ENCODE measurements at places on chromosomes 2 and 18.

DNA sequence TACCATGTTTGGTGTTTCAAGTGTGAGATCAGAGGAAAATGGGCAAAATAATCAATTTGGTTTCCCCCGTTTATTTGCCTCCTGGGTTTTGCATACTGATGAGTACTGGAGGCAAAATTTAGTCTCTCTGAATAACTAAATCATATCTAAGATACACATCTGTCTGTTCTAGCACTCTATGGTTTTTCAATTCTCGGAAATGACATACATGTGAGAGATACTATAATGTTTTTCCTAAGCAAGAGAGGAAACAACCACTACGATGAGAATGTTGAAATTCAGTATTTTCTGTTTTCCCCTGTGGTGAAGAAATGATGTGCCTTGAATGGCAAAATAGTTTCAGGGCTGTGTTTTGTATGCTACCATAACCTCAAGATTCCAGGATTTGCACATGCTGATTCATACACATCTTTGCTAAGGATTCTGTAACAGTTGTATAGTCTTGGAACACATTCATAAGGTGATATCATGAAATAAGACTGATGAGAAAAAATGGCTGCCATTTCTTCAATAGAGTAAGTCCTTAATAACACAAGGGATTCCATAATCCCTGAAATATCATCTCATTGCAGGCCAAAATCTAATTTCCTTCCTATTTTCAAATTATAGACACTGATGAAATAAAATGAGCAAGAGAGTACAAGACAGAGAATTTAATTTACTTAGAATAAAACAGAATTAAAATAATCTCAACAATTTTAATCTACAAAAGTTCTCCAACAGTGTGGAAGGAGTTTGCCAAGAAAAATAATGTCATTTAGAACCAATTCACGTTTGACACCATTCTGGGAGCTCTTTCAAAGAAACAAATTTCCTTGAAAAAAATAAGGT is 316.6 kb downstream of the FIGN start:
- no peak for DNase-seq

GRCh38 chr2:9310798-9311197 is 104.2 kb downstream of the ASAP2 start:
- no peak for DNase-seq

DNA sequence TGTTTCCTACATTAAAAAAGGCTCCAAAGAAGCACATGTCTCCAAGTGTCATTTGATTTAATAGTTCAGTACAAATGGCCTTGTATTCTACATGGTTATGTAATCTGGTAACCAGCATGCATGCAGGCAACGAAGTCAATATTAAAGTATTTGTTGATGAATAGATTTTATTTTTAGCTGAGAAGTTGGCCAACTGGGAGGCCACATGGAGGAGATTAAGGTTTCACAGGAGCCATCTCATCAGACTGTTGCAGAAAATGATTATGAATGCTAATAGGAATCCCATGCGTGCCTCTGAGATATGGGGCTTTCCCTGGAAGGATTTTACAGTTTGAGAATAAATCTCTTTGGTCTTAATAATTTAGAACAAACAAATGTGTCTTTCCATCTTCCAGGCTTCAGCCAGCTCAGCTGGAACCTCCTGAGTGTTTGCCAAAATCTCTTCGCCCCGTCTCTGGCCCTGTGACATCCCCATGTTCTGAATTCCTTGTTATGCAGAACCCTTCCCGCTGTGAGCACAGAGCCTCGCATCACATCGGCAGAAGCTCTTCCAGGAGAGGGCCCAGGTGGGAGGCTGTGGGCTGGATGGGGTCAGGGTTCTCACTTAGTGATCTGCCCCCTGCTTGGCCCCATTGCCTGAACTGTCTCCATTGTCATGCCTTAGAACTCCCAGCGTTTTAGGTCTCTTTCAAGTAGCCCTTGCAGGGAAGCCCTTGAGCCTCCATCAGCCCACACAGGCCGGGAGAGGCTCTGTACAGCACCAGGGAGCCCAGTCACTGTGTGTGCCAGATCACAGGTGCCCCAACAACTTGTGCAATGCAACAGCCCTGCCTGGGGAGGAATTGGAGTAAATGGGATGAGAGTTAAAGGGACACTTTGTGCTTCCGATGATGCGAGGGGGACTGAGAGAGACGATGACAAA is 190.5 kb upstream of the TWIST2 start:
- DNase-seq, result no peak

GRCh38 chr18:9616049-9616448 is 1.7 kb upstream of the PPP4R1 start:
- DNase-seq, result no peak

DNA sequence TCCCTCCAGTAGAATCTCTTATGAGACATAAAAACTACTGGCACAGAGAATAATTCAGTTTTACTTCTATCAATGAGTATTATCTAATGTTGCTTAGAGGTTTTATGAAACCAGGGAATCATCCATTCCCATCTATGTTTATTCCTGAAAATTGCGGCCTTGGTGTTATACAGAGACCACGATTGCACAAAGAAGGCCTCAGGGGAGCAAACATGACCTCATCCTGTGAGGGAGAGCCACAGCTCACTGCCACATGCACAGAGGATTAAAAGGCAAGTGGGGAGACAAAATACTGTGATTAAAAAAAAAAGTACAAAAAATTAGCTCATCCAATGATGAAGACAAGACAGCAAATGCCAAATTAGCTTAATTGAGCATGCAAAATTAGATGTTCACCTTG is 111.8 kb upstream of the SLC35G4 start:
- DNase-seq, result no peak

GRCh38 chr2:229296536-229296935 is 25.4 kb upstream of the PID1 start:
- no peak for DNase-seq

DNA sequence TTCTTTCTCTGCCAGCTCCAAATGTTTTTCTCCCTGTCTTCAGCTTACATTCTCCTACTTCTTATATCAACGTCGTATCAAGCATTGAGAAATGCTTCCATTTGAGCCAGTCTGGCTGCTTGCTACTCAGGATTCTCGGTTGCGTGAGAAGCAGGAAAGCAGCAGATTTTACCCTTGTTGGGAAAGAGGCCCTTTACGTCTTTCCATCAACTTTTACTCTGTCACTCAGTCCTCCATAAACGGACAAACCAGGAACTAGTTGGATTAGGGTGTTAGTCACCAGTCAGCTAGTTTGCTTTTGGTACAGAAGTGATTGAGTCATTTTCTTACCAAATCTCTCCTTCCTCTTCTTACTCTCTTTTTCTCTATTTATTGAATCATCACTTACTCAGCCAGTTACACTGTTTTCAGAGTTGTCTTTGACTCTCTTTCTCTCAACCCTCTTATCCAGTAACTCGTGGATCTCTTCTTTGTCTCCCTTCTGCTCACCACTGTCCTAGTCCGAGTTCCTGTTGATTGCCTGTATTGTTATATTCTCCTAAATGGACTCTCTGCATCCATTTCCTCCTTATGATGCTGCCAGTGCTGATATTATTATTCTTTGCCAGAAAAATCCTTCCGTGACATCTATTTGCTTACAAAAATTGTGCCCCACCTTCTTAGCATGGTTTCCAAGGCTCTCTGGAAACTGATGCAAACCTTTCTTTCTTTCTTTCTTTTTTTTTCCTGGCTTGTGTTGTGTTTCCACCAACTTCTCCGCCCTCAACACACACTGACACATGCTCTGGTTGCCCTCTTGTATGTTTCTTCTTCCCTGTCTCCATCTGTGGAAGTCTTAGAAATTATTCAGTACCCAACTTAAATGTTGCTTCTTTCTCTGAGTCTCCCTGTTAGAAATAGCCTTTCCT is 61.5 kb downstream of the VRK2 start:
- DNase-seq, result no peak

DNA sequence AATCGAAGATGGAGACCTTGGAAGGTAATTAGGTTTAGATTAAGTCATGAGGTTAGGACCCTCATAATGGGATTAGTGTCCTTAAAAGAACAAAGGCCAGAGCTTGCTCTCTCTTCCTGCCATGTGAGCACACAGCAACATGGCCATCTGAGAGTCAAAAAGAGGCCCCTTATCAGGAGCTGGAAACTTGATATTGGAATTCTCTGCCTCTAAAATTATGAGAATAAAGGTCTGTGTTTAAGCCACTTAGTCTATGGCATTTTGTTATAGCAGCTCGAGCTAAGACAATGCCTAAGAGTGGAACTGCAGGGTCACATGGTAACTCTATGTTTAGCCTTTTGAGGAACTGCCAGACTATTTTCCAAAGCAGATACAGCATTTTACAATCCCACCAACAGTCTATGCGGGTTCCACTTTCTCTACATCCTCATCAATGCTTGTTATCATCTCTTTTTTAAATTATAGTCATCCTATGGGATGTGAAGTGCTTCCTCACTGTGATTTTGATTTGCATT is 42.4 kb downstream of the THADA start:
- no peak for DNase-seq

DNA sequence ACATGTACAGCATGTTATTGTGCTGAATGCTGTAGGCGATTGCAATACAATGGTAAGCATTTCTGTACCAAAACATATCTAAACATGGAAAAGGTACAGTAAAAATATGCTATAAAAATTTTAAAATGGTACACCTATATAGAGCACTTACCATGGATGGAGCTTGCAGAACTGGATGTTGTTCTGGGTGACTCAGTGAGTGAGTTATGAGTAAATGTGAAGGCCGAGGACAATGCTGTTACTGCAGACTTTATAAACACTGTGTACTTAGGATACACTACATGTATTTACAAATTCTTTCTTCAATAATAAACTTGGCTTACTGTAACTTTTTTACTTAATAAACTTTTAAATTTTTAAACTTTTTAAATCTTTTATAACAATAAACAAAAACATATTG is 473.4 kb upstream of the UBE2E3 start:
- no peak for DNase-seq

- peak; percentile 11 for DNase-seq
Observed at GRCh38 chr2:127622561-127623387, 23.2 kb upstream of the GPR17 start.

GRCh38 chr2:75527676-75528075 is 33.1 kb downstream of the EVA1A start:
- no peak for DNase-seq

- DNase-seq, result no peak
Observed at GRCh38 chr2:21310493-21310892, 186.7 kb downstream of the TDRD15 start.

- no peak for DNase-seq
Observed at GRCh38 chr2:199910338-199911051, 598 bp upstream of the C2orf69 start.

- DNase-seq, result no peak
Observed at GRCh38 chr2:125979886-125980285, 676.1 kb upstream of the GYPC start.

GRCh38 chr2:6919901-6920742 is 2.9 kb downstream of the RNF144A start:
- DNase-seq, result no peak

DNA sequence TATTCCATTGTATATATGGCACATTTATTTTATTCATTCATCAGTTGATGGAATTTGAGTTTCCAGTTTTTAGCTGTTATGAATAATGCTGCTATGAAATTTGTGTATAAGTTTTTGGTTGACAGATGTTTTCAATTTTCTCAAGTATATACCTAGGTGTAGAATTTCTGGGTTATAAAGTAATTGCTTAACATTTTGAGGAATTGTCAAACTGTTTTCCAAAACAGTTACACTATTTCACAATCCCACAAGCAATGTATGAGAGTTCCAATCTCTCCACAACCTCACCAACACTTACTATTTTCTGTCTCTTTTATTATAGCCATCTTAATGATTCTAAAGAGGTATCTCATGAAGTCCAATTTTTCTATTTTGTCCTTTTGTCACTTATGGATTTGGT is 12.5 kb upstream of the WDSUB1 start:
- no peak for DNase-seq

DNA sequence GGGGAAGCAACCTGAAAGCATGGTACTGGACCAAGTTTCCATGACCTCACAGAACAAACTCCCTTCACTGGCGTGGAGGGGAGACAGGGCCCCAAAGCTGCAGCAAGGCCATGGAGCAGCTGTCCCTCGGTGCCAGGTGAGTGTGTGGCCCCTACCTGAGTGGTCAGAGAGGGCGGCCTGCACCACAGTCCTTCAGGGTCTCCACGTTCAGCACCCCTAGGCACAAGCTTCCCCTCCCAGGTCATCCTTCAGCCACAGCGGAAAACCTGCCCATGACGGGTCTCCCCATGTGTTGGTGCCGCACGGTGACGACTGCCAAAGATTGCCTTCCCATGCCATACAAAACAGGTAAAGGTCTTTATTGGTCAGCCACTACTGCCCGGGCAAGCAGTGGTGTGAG is 201.6 kb downstream of the MGAT5 start:
- DNase-seq, result peak; percentile 11

- DNase-seq, result no peak
Observed at GRCh38 chr2:72133721-72134407, 13.8 kb downstream of the CYP26B1 start.

DNA sequence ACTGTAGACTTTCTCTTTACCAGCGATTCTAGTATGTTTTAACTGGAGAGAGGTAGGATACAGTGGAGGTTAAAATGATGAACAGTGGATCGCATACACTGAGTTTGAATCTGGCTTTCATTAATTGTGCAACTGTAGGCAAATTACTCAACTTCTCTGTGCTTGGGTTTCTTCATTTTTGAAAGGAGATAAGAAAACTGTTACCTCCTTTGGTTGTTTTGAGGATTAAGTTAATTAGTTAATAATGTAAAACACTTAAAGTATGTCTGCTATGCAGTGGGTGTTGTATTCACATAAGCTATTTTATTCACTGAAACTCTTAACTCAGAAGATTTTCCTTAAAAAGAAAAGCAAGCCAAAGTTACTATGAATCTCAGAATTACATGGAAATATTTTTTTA is 111.8 kb upstream of the CYP20A1 start:
- no peak for DNase-seq

- DNase-seq, result no peak
Observed at GRCh38 chr2:3871002-3871401, 167.6 kb downstream of the DCDC2C start.

DNA sequence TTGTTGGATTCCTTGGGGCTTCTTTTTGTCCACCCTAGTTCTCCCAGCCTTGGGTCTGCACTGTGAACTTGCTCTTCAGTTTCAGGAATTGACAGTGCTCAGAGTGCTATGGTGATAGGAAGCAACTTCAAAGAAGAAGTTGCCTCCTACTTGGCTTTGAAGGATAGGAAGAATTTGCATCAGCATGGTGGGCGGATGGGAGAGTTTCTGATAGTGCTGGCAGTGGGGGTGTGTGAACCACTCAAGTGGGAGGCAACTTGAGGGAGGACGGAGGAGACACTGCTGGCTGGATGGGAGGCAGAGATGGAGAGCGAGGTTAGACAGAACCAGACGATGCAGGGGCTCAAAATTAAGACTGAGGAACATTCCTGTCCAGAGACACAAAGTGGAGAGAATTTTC is 164.4 kb upstream of the SKOR2 start:
- no peak for DNase-seq

- DNase-seq, result peak; percentile 54
Observed at GRCh38 chr2:239106314-239106908, 258.5 kb downstream of the TWIST2 start.

- DNase-seq, result no peak
Observed at GRCh38 chr2:126506786-126507185, 149.2 kb upstream of the GYPC start.

DNA sequence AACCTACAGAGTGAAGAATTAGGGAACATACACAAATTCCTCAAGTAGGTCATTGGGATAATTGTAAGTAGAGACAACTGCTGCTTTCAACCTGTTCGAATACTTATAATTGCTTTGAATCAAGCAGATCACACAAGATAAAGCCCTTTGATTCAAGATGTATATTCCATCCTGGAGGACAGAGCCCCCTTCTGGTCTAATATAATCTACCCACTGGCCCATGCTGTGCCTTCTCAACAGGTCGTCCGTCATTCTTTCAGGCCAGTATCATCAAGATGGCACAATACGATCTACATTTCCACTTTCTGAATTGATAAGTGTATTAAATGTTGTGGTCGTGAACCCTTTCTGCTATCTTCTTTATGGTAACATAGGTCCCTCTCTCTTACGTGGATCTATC is 387.0 kb upstream of the CDH19 start:
- DNase-seq, result no peak

Data from heart left ventricle (tissue), 16 donors.